ENCODE measurements at places on chromosomes 1 and 21.

GRCh38 chr1:152959801-152960451, 10.5 kb upstream of the SPRR4 start:
- H3K4me3 ChIP-seq = no peak overlapping the region
- no peaks in the 10 kb centered on the region for H3K4me1 ChIP-seq
- no peaks in the 10 kb centered on the region for H3K36me3 ChIP-seq
- DNase-seq = no peak
- no peak overlapping the region for H3K27ac ChIP-seq

- no peak overlapping the region for H3K27ac ChIP-seq
- DNase-seq = no peak
- H3K27me3 ChIP-seq = peaks cover 1% of the 10 kb centered on the region
- no peak overlapping the region for H3K4me3 ChIP-seq
These were observed 182.0 kb downstream of the ST6GALNAC3 start for GRCh38 chr1:76256289-76257223.

DNA sequence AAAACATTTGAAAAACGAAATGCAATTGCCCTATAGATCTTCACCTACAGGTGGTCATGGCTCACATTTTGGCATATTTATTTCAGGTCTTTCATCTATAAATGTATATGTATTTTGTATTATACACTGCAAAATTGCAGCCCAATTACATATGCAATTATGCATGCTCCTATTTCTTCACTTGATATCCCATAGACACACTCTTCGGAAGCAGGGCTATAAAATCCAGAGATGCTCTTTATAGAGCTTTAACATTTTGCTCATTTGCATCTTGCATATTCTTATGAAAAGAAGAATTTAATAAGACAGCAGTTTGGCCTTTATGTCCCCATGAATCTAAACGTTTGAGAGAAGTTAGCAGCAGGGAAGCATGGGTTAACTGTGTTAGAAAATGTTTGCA, 44.7 kb upstream of the PALMD start:
- H3K27me3 ChIP-seq = no peaks in the 10 kb centered on the region
- H3K27ac ChIP-seq = no peak overlapping the region
- H3K4me1 ChIP-seq = peaks cover 2% of the 10 kb centered on the region
- no peak overlapping the region for H3K4me3 ChIP-seq
- no peaks in the 10 kb centered on the region for H3K36me3 ChIP-seq
- no peak for DNase-seq

DNA sequence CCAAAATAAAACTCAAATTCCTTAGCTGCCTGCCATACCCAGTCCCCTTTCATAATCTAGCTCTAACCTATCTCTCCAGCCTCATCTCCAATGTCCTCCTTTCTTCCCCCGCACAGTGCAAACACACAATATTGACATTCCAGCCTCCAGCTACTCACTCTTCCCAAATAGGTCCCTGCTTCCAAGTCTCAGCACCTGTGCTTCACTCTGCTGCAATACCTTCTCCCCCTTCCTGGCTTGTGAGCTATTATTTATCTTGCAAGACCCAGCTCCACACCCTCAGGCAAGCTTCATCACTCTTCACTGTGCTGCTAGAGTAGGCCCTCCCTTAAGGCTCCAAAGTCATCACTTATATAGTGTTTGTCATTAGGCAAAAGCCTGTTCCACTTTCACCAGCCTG, 9.7 kb downstream of the PLPP3 start:
- no peak for DNase-seq
- H3K27ac ChIP-seq = no peak overlapping the region
- H3K36me3 ChIP-seq = no peaks in the 10 kb centered on the region
- no peak overlapping the region for H3K4me3 ChIP-seq

- H3K4me3 ChIP-seq = no peak overlapping the region
- H3K36me3 ChIP-seq = peaks cover 63% of the 10 kb centered on the region
- DNase-seq = no peak
- H3K27ac ChIP-seq = no peak overlapping the region
- peaks cover 36% of the 10 kb centered on the region for H3K4me1 ChIP-seq
These were observed 11.4 kb downstream of the SH3BP5L start for GRCh38 chr1:248814351-248814750.

- H3K27me3 ChIP-seq = no peaks in the 10 kb centered on the region
- no peak overlapping the region for H3K4me3 ChIP-seq
- H3K27ac ChIP-seq = no peak overlapping the region
- no peaks in the 10 kb centered on the region for H3K36me3 ChIP-seq
These were observed 49.7 kb upstream of the NEK7 start for GRCh38 chr1:198107091-198107501.

Data from activated CD4-positive, alpha-beta memory T cell treated with anti-CD3 and anti-CD28 coated beads, Interleukin-2, amount 10 ng/mL, durations not matched to agents 7 days and 5 days (primary cell).